T47D (cell line): ENCODE measurements at places on chromosomes 4 and X.

DNA sequence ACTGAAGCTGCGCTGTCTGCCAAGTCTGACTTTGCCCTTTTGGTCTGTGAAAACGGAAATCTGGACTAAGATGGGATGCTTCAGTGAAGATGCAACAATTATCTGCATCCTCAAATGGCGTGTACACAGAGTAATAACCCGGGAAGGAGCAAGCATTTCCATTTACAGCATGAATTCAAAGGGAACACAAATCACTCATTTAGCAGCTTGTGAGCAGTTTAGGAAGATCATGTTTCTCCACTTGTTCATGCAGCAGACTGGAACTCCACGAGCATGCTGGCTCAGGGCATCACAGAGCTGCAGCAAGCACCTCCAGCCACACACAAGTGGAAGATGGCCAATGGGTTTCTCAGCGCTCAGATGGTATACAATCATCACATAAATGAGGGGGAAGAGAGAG is 175.5 kb downstream of the NLGN4X start:
- no peak for DNase-seq

- DNase-seq, result no peak
Measured at GRCh38 chrX:153778684-153779101, 2.1 kb upstream of the SRPK3 start.

DNA sequence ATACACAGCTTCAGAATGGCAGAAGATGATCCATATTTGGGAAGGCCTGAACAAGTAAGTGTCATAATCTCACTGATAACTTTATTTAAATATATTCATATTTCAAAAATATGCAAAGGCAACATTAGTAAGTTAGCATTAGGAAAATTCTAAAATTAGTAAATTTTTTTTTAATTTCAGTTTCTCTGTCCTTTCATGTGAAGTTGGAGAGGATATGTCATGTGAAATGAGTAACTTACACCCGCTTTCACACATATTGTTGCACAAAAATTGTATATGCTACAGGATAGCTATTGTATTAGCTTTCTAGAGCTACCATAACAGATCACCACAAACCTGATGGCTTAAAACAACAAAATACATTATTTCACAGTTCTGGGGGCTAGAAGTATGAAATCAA is 24.3 kb downstream of the NFKB1 start:
- DNase-seq, result no peak

GRCh38 chr4:161564230-161564834 is 599.5 kb downstream of the FSTL5 start:
- DNase-seq, result no peak

- DNase-seq, result no peak
Measured at GRCh38 chr4:168531305-168531704, 34.5 kb downstream of the PALLD start.

DNA sequence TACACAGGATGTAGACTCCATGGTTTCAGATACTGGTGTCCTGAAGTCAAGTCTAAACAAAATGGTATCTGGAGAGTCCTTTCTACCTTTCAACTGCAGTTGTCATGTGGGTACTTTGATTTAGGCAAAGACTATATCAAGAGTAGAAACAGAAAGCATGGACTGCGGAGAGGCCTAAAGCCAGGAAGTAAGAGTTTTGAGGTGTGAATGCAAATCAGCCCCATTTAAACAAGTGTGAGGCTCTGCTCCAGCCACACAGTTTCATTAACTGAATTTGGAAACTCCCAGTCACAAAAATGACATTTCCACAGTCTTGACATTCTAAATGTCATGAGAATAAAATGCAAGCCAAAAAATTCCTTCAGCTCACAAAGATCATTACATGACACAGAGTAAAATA is 87.2 kb upstream of the MCF2 start:
- no peak for DNase-seq

- no peak for DNase-seq
Measured at GRCh38 chrX:123399709-123400108, 215.6 kb downstream of the GRIA3 start.

- no peak for DNase-seq
Measured at GRCh38 chr4:169115897-169116254, 105.8 kb upstream of the CBR4 start.

DNA sequence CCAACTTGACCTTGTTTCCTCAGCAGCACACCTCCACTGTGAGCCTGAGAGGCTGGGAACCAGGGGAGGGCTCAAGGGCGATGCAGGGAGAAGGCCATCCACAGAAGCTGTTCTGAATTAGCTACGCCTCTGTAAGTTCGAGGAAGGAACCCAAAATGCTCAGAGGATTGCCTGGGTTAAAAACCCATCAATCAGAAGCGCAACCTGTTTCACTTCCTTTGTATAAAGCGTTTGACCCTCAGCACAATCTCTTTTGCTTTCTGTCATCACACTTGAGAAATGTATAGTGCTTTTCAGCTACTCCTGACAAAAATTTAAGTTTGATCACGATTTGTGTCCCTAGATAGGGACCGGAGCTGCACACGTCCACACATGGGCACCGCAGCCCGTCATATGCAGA is 48.0 kb upstream of the MAP3K15 start:
- DNase-seq, result no peak

- DNase-seq, result no peak
Measured at GRCh38 chr4:166043801-166044200, 170.8 kb downstream of the TLL1 start.

GRCh38 chr4:1511441-1512041 is 105.3 kb upstream of the NKX1-1 start:
- peak; percentile 69 for DNase-seq

GRCh38 chrX:103730796-103731493 is 20.2 kb downstream of the TMEM31 start:
- DNase-seq, result no peak

DNA sequence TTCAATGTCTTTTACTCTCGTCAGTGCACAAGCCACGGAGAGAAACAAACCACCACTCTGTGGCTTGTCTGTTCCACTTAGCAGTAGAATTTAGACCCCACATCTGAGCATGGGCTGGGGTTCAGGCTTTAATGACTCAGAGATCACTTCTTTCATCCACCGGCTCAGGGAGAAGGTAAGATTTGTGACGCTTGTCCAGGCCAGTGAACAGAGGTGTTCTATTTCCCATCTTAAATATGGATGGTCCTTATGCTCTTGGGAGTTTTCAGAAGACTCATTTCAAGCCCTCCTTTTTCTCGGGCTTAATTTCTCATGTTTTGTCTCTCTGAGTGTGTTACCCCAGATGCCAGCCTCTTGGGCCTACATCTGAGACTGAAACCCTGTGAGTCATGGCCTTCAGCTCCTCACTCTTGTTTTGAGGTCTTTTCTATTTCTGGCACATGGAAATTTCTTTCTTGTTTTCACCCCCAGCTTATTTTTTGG is 127.4 kb upstream of the SFRP2 start:
- no peak for DNase-seq

- no peak for DNase-seq
Measured at GRCh38 chr4:7399440-7400234, 35.1 kb downstream of the PSAPL1 start.

GRCh38 chr4:11418610-11419009 is 10.1 kb downstream of the HS3ST1 start:
- DNase-seq, result peak; percentile 6

DNA sequence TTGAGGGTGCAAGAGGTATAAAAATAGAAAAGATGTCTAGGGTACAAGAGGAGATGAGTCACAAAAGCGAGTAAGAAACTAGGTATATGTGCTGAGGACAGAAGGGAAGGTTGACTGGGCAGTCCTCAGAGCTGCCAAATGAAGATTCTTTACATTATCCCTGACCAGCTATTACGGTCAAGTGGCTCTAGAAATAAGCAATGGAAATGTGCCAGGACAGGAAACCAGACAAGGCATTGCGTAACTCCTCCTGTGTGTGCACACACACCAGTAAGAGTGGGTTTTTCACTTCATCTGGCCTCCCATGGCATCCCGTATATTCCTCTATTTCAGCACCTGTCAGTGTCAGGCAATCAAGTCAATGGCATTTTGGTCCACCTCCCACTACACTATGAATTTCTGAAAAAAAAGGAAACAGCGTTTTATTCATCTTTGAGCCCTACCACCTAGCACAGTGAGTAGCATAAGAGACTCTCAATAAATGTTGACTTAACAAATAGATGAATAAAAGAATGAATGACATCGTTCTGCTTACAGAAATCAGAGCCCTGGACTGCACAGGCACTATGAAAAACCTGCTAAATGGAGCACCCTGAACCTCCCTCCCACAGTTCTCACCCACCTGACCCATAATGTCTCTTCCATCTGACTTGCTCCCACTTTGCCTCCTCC is 62.6 kb upstream of the KLF3 start:
- DNase-seq, result peak; percentile 73

DNA sequence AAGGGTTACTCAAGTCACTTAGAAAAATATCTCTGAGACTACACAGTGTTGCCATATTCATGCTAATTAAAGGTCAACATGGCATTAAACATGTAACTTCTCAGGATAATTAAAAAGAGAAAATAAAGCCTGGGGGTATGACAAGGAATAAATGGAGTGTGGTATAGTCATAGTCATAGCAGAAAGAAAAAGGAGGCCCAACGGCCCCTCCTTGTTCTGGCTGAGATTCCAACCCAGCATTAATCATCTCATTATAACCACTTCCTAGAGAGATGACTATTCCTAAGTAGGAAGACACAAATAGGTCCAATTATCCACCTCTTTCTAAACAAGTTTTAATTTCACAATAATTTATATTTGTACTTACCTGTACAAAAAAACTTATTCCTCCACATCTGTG is 778.4 kb upstream of the AADAT start:
- DNase-seq, result no peak

- no peak for DNase-seq
Measured at GRCh38 chr4:79492148-79492547, 84.1 kb upstream of the GK2 start.

- DNase-seq, result no peak
Measured at GRCh38 chr4:26307037-26307800, 13.6 kb upstream of the RBPJ start.

DNA sequence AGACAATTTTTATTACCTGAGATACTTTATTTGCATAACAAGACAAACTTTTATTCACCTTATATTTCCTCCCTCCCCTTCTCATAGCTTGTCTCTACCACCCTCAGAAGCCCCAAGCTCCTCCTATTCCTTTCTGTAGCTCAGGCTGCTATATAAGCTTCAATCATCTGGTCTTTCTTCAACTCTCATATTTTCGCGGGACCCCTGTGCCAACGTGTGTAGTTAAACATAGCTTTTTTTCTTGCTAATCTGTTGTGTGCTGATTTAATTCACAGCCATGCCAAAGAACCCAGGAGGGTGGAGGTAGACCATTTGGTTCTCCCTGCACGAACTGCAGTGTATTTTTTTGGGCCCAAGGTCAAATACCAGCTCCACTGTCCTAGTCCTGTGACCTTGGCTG is 21.1 kb upstream of the CD38 start:
- DNase-seq, result no peak

- DNase-seq, result no peak
Measured at GRCh38 chrX:153725832-153726285, 1.2 kb downstream of the ABCD1 start.

- no peak for DNase-seq
Measured at GRCh38 chr4:128455480-128455879, 167.9 kb upstream of the PGRMC2 start.

DNA sequence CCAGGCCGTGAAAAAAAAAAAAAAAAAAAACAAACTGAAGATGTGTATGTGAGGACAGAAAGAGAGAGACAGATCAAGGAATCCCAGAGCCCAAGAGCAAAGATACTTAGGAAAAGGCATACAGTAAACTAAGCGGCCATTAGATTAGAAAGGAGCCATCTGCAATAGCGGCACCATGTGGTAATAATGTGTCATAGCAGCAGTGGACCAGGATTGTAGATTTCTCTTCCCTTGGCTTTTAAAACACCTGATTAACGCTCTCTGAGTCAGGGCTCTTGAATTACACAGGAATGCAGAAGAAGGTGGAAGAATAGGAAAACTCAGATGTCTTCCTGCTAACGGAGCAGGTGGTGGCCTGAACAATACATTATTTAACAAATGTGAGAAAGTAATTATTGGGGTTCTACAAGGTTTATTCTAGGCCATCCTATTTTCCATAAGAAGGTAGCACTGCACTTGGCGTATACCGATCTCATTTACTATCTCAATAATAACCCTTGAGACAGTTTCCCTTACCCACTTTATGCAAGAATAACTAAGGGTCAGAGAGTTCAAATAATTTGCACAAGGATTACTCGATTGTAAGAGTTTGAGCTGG is 182.7 kb downstream of the KCNIP4 start:
- DNase-seq, result peak; percentile 0

GRCh38 chrX:135384161-135384836 is 37.4 kb upstream of the SMIM10L2A start:
- DNase-seq, result no peak

DNA sequence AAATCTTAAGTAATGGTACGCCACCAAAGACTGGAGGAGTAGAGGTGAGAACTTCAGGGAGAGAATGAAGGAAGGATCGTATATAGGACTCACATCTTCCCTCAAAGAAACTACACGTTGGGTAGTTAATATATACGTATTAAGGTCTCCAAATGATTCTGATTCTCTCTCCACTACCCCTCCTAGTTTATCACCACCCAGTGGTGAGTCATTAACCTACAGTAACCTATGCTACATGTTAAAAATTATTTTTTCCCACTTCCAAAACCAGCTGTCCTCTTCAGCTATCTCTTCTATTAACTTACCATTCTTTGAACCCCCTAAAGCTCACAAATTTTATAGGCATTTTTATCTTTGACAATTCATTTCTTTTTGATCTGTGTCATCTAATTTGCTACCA is 69.7 kb downstream of the RPS6KA6 start:
- DNase-seq, result no peak

DNA sequence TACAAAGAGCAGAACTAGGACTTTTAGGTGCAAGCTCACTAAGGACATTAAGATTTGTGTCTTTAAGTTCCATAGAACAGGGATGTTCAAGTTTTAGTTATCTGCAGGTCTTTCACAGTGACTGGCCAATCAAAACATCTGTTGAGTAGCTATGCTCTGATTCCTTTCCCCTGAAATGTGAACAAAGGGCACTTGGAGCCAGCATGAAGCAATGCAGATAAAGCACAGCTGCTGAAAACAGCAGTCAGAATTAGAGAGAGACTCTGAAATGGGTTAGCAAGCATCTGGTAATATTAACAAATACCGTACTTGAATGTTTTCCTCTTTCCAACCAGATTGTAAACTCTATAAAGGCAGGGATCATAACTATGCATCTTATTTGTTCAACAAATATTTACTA is 276.9 kb downstream of the RAB28 start:
- no peak for DNase-seq

DNA sequence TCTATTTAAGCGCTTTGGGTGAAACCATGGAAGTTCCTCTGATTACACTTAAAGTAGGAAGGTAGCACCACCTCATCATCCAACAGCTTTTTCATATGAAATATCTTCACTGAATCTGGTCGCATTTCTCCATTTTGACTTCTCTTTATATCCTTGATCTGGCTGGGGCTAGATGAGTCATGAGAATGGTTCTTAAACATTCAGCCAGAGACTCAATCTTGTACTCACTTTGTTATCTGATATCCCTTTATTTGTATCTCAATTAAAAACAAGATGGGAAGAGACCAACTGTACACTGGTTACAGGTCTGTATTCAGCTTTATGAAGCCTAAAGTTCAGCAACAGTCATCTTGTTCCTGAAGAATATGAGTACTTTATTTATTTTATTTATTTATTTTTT is 84.9 kb downstream of the CBLL2 start:
- DNase-seq, result no peak
